ENCODE measurements at places on chromosomes 4 and X.

DNA sequence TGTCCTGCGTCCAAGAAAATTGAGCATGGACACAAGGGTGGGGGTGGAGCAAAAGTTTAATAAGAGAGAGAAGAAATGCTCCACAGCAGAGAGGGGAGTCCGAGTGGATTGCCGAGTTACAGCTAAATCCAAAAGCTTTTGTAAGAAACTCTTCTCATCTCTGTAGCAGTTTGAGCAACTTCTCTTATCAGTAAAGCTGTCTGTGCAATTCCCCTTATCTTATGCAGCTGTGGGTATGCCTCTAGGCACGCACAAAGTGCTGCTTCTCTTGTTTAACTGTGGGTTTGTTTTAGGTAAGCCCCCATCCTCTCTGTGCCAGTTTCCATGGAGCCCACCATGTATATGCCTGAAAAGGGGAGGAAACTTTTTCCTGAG lies 44.8 kb downstream of the HMGB2 start:
- no peak for DNase-seq

DNA sequence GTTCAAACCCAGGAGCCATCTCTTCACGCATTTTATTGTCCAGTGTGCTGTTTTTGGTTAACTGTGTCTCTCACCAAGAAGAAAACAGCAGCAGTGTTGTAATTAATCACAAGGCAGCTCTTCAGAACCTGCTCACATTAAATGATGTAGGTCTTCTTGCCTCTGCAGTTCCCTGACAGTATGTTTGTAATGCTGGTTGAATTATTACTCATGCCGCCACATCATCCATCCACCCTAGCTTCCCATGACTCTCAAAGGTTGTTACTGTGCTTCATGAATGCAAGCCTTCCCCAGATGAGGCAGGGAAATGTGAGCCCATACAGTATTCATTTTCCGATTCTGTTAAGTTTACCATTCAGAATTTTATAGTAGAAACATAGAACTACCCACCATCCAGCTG lies 17.4 kb downstream of the TLR10 start:
- no peak for DNase-seq

- no peak for DNase-seq
Measured at GRCh38 chrX:154658957-154659356, 5.6 kb upstream of the CTAG2 start.

- DNase-seq, result no peak
Measured at GRCh38 chr4:86223472-86223871, 136.4 kb downstream of the MAPK10 start.

GRCh38 chr4:16661813-16662212 lies 236.6 kb downstream of the LDB2 start:
- no peak for DNase-seq

DNA sequence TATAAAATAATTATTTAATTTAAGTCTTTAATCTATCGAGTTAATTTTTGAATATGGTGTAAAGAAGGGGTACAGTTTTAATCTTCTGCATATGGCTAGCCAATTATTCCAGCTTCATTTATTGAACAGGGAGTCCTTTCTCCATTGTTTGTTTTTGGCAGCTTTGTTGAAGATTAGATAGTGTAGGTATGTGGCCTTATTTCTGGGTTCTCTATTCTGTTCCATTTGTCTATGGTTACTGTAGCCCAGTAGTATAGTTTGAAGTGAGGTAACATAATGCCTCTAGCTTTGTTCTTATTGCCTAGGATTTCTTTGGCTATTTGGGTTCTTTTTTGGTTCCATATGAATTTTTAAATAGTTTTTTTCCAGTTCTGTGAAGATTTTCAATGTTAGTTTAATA lies 48.3 kb downstream of the EMCN start:
- no peak for DNase-seq

- no peak for DNase-seq
Measured at GRCh38 chr4:128793859-128794672, 15.4 kb upstream of the JADE1 start.

DNA sequence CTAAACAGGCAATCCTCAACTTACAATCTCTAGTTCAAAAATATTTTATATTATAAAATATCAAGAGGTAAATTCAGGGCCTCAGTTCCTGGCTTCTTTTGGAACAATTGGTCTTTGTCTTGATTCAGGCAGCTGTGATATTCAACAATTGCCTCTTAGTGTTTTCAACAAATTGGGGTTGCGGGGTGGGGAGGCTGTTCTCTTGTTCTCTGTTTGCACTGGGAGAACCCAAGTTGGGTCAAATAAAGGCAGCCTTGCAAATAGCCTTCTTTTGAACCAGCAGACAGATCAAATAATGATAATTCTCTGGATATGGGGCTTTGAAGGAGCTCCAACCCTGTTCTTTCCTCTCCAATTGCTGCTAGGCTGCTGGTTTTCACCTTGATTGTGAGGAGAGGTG lies 142.5 kb downstream of the COL4A5 start:
- no peak for DNase-seq

- no peak for DNase-seq
Measured at GRCh38 chr4:25670991-25671390, 15.3 kb downstream of the SLC34A2 start.

DNA sequence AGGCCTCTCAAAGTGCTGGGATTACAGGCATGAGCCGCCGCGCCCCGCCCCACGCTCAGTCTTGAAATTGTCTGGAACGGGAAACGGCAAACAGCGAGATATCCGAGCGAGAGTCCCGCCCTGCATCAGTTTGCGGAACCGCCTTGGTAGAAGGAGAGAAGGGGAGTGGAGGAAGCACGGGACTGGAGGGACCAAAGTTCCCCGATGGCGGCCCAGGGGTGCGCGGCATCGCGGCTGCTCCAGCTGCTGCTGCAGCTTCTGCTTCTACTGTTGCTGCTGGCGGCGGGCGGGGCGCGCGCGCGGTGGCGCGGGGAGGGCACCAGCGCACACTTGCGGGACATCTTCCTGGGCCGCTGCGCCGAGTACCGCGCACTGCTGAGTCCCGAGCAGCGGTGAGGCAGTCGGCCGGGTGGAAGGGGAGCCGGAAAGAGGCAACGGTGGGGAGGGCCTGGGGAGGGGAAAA lies at the start of gene BST1:
BST1 (plus strand) TSS at position 125 of the 463 bp plus-strand sequence; CDS start at position 205, 80 bp downstream.
- DNase-seq, result peak; percentile 10

DNA sequence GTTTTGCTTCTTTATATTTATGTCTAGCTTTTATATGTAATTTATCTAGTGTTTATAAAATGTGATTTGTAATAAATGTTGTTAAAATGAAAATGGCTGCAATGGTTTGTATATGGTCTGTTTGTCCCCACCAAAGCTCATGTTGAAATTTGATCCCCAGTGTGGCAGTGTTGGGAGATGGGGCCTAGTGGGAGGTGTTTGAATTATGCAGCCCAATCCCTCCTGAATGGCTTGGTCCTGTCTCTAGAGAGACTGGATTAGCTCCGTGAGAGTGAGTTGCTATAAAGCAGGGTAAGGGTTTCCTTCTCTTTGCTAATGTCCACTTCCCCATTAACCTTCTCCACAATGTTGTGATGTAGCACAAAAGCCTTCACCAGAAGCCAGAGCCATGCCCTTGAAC lies 30.0 kb upstream of the JADE3 start:
- no peak for DNase-seq

- no peak for DNase-seq
Measured at GRCh38 chr4:33959519-33959918, 2284.8 kb downstream of the ARAP2 start.

- no peak for DNase-seq
Measured at GRCh38 chr4:124913237-124913636, 200.7 kb upstream of the ANKRD50 start.

GRCh38 chr4:78552389-78553042 lies 946 bp downstream of the ANXA3 start:
- no peak for DNase-seq

DNA sequence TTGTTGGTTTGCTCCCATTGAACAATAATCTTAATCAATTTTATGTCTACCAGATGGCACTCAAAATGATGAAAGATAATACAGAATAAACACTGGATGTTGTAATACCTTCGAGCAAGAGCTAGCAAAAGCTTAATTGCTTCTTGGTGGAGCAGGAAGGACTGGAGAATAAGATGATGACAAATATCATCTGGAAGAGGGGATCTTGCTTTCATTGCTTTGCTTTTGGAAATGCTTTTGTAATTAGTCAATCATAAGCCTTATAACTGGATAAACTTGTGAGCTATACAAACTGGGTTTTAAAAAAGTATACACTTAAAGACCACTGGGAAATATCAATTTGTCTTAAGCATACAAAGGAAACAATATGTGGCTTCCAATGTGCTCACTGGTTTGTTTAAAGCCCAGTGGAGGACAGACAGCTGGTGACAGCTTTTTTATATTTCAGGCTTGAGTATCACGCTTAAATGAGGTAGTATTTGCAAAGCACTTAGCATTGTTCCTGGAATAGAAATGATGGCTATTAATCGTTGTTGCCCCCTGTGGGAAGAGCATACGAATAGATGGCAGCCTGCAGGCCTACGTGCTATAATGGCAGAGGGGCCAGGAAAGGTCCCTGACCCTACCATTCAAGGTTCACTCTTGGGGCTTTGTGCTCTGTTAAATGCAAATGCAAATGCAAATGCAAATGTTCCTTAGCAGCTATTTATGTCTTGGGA lies 61.2 kb downstream of the TMEM150C start:
- DNase-seq, result no peak

- no peak for DNase-seq
Measured at GRCh38 chrX:49264460-49264859, at the start of gene FOXP3. Gene FOXP3 (minus strand): TSS chrX:49264710. CDS start chrX:49258505, 6,205 bp downstream.

DNA sequence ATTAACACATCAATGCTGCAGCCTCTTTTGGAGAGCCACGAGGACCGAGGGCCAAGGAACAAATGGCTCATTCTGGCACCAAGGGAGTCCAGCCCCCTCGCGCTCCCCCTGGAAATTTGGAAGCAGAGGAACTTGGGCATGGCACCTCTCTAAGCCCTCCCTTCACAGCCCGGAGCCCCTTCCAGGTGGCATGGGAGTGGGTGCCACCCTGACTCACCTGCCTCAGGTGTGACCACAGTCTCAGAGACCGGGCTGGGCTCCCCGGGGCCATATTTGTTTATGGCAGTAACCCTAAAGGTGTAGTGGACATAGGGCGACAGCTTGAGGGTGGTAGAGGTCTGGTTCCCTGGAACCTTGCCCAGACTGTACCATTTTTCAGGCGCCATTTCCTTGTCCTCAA lies 18.8 kb downstream of the L1CAM start:
- no peak for DNase-seq

DNA sequence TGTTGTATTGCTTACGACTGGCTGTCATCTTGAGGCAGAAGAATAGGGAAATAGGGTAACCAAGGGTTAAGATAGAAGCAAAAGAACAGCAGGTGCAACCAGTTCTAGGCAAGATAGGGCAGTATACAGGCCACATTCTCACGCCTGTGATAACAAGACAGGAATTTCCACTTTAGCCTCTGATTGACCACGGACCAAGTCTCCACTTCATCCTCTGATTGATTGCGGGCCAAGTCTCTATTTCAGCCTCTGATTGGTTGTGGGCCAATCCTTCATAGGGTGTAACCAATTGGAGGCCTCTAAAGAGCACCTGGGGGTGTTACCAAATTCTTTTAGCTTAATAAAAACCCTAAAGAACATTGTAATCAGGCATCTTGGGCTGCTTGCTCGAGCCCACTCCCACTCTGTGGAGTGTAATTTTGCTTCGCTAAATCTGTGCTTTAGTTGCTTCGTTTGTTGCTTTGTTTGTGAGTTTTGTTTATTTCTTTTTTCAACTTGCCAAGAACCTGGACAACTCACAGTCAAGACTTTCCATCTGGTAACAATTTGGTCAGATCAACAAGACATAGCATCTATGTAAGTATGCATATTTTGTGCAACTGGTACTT lies 8.7 kb upstream of the TBC1D9 start:
- no peak for DNase-seq

GRCh38 chr4:109207061-109207460 lies 95.4 kb downstream of the COL25A1 start:
- no peak for DNase-seq

DNA sequence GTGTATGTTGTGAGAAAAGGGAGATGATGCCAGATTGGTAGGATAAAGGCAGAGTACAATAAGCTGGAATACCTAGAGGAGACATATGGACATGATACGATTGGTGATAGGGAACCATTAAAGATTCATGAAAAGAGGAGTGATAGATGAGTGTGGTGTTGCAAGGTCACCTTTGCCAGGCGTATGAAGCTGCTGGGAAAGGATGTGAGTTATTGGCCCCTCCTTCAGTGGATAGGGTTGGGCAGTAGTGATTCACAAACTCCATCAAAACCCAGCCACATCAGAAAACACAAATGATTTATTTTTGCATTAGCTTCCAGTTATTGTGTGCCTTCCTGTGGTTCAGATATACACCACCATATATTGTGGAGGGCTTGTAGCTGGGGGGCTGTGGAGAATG lies 34.3 kb downstream of the TMEM164 start:
- DNase-seq, result no peak

- no peak for DNase-seq
Measured at GRCh38 chrX:136666088-136666487, 18.1 kb downstream of the CD40LG start.

DNA sequence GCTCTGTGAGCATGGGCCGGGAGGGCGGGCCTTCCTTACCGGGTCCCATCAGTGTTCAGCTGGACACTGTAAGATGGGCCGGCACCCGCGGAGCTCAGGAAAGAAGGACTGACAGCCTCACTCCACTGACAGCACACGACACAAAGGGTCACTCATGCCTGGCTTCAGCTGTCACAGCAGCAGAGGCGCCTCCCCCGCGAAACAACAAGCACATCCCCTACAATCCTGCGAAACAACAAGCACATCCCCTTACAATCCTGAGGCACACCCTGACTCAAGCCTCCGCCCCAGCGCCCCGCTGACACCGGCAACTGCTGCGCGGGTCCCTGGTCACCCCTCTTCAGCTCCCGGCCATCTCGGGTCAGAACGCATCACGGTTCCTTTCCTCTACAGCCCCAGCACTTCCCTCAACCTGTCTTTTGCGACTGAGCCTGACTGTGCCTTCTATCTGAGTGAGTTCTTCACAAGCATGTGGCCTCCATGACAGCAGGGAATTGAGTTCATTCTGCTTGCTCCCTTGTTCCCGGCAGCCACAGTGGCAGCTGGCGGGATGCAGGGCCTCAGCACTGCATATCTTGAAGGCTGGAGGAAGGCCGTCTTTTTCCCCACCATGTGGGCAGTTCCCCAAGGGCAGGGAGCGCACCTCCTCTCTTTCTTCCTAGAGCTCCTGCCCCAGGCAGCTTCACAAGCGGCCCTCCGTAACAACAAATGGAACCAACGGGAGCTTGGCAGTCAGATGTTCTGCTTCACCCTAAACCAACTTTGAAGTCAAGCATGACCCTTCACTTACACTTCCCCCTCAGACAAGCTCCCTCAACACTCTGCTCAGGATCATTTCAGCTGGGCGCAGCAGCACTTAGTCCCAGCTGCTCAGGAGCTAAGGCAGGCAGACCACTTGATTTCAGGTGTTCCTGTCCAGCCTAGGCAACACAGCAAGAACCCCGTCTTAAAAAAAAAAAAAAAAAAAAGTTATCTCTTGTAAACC lies 39.6 kb downstream of the SCD5 start:
- DNase-seq, result no peak

GRCh38 chr4:158422546-158422945 lies 99.1 kb upstream of the RXFP1 start:
- no peak for DNase-seq

DNA sequence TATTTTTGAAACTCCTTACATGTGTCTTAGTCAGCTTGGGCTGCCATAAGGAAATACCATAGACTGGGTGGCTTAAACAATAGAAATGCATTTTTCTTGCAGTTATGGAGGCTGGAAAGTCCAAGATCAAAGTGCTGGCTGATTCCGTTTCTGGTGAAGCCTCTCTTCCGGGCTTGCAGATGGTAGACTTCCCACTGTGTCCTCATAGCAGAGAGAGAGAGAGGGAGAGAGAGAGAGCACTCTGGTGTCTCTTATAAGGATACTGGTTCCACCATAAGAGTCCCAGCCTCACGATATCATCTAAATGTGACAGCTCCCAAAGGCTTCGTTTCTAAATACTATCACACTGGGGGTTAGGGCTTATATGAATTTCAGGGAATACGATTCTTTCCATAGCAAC lies 39.7 kb downstream of the ENPEP start:
- DNase-seq, result no peak
